ENCODE measurements at places on chromosomes 5 and 9.

DNA sequence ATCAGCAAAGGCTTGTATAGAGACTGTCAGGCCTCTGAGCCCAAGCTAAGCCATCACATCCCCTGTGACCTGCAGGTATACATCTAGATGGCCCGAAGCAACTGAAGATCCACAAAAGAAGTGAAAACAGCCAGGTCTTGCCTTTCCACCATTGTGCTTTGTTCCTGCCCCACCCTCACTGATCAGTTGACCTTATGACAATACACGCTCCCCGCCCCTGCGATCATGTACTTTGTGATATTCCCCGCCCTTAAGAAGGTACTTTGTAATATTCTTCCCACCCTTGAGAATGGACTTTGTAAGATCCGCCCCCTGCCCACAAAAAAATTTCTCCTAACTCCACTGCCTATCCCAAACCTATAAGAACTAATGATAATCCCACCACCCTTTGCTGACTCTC is 18.6 kb upstream of the NPM1 start:
- DNase-seq, result no peak

- DNase-seq, result no peak
Measured at GRCh38 chr9:110329639-110330230, 7.9 kb downstream of the TXNDC8 start.

DNA sequence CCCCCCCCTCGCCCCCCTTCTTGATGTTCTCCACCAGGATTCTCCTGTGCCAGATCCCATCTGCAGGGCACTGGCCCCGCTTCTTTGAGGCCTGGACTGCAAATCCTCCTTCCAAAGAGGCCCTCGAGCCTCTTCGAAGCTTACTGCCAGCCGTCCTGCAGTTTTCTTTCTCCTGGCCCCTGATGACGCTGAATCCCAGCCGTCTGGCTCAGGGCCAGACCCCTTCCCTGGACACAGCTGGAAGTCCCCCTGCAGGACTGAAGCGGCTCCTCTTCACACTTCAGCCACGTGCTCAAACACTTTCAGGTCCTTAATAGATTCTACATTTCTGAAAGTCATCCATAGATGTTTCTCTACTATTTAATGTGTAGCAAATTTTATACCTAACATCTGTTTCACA is 121.5 kb downstream of the EHMT1 start:
- no peak for DNase-seq

- no peak for DNase-seq
Measured at GRCh38 chr9:38437193-38437823, 13.1 kb upstream of the IGFBPL1 start.

DNA sequence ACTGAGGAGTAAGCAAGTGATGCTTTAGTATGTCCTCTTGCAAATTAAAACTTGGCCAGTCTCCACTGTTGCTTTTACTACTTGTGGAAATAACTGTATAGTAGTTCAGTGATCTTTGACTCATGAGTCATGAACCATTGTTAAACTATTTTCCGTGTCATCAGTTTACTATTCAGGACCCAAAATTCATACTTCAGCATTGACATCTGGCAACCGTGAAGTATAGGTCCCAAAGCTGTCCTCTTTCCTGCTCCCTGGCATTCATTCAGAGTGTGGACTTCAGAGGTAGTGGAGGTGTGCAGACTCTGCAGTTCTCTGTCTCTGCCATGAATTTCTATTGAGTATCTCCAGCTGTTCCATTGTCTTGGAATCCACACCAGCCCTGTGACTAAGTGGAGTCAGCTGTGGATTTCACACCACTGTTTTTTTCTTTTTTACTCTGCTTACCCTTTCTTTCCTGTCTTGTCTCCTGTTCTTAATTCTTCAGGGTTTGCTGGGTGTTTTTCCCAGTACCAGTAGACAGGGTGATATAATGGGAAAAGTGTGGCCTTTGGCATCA is 7.5 kb downstream of the TDRD7 start:
- DNase-seq, result peak; percentile 33

GRCh38 chr9:129027224-129027684 is 877 bp downstream of the SH3GLB2 start:
- DNase-seq, result no peak

DNA sequence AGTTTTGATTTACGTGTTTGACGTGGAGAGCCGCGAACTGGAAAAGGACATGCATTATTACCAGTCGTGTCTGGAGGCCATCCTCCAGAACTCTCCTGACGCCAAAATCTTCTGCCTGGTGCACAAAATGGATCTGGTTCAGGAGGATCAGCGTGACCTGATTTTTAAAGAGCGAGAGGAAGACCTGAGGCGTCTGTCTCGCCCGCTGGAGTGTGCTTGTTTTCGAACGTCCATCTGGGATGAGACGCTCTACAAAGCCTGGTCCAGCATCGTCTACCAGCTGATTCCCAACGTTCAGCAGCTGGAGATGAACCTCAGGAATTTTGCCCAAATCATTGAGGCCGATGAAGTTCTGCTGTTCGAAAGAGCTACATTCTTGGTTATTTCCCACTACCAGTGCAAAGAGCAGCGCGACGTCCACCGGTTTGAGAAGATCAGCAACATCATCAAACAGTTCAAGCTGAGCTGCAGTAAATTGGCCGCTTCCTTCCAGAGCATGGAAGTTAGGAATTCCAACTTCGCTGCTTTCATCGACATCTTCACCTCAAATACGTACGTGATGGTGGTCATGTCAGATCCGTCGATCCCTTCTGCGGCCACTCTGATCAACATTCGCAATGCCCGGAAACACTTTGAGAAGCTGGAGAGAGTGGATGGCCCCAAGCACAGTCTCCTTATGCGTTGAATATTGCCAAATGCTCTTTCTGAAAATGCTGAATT is 850 bp downstream of the RRAGA start:
- no peak for DNase-seq

- DNase-seq, result no peak
Measured at GRCh38 chr9:105483618-105484017, 35.8 kb downstream of the FSD1L start.

DNA sequence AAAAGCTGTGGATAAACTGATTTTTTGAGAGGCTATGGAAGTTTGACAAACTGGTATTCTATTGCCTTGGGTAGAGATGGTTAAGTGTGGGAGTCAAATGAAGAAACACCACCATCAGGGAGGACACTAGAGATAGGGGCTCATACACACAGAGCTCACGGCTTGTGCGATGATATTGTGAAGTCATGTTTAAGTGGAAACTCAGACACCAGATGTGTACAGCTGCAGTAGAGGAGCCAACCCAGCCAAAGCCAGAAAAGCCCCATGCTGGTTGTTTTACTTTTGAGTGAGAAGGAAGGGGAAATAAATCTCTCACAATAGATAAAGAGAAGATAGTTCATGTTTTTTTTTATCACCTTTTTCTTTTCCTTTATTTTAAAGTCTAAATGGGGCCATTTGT is 377.7 kb downstream of the DMRT2 start:
- no peak for DNase-seq

GRCh38 chr5:58849921-58850667 is 267.2 kb downstream of the RAB3C start:
- DNase-seq, result no peak

DNA sequence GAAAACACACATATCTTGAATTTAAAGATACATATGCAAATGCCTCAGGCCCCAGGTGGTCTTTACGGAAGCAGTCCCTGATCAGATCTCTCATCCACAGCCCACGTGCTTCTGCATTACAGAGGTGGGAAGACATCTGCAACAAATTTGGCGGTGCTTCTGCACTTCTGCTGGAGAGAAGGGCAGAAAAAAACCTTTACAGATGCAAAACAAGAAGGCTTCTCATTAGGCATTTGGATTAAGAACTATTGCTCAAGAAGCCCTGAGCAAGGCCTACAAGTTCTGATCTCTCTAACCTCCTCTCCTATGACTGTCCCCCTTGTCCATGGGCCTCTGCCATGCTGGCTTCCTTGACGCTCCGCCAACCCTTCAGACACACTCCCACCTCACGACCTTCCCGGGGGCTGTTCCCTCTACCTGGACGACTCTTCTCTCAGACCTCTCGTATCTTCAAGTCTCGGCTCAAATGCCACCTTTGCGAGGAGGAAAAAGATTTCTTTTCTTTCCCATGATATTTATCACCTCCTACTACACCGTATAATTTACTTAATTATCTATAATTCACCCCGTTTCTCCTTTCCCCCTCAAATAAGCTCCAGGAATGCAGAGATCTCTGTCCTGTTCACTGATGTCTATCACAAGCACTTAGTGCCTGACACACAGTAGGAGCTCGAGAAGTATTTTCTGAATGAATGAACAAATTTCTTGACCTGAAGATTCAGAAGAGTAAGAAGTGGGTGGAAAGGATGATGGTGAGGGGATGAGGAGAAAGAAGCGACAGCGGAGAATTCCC is 1.1 kb downstream of the MTMR12 start:
- DNase-seq, result no peak

DNA sequence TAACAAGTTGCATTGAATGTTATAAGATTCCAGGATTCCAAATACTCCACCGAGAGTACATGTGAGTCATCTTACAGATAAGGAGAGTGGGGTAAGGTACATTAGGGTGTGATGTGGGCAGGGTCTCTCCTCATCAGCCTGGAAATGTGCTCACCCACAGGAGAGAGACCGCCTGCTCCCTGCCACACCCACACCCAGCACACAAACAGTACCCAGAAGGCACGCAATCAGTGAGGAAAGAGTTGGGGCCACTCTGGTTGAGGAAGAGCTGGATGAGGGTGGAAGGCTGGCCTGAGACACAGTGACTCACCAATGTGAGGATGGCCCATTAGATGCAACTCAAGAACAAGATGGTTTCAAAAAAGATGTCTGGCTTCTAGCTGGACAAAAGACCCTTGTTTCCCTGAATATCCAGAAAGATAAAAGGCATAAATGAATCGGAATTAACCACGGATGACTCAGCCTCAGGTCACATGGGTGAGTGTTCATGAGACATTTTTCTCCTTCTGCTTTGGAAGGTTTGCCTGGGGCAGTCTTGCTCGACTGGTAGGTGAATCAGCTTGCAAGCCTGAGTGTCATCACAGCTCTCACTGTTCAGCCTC is 51.1 kb upstream of the LHFPL2 start:
- peak; percentile 49 for DNase-seq

Data from H54 (cell line).